Activated T-cell treated with anti-CD3 and anti-CD28 coated beads, Interleukin-2, amount 50 U/mL, for 72 hours (primary cell): ENCODE measurements at places on chromosomes 1 and 21.

DNA sequence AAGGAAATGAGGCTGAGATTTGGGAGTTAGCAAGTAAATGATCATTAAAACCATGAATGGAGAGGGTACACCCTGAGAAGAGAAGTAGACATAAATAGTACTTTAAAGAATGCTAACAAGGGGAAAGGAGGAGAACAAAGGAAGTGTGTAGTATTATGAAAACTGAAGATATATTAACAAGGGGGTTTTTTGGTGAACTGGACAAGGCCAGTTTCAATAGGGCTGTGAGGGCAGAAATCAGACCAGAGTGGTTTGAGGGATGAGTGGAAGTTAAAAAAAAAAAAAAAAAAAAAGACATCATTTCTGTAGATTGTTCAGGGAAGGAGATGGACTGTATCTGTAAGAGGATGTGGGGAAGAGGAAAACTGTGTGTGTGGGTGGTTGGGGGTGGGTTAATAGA is 137.1 kb downstream of the PLA2G4A start:
- no peak for DNase-seq

GRCh38 chr1:169005776-169006175 is 100.7 kb upstream of the ATP1B1 start:
- no peak for DNase-seq

DNA sequence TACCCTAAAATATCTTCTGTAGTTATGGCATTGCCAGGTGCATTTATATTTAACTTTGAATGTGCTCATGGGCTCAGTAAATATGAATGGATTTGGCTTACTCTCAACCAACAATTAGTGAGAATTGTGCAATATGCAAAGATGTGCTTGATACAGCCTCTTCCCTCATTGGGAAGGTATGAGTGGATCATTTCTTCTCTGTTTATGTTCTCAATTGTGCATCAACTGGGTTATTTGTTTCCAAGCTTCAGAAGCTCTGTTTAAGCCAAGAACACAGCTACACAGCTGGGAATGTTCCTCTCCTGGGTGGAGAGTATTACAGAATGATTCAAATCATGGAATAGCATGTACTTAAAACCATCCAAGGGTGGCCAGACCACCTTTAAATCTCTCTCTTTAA is 17.6 kb upstream of the MAP1LC3C start:
- no peak for DNase-seq

GRCh38 chr1:92973203-92973897 is 12.1 kb upstream of the DIPK1A start:
- no peak for DNase-seq

- no peak for DNase-seq
Measured at GRCh38 chr1:1343811-1344421, 5.3 kb downstream of the DVL1 start.

GRCh38 chr1:147641291-147641690 is 29.0 kb downstream of the ACP6 start:
- DNase-seq, result no peak

DNA sequence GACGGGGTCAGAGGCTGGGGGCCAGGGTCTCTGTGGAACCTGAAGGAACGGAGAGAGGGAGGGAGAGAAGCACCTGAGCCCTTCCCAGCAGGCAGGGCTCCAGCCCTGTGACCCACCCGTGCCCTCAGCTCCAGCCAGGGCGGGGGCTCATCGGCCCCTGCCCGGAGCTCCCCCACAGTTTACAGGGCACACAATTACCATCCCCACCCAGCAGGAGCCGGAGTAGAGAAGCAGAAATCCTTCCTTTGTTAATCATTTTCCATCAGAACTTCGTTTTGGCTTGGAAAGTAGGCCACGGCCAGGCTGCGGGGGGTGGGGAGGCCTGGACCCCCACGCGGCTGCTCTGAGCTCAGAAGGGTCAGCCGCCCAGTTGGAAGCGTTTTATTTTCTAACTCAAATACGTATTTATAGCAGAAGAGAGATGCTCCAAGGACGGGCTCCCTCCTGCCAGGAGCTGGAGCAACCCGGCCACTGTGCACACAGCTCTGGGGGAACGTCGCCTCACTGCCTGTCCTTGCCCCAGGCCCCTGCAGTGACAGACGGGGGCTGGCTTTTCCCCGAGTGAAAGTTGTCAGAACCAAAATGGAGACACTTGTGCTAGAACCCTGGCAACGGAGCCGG is 42.7 kb upstream of the ADARB1 start:
- no peak for DNase-seq

- DNase-seq, result no peak
Measured at GRCh38 chr1:91744953-91745639, 140.9 kb downstream of the TGFBR3 start.

DNA sequence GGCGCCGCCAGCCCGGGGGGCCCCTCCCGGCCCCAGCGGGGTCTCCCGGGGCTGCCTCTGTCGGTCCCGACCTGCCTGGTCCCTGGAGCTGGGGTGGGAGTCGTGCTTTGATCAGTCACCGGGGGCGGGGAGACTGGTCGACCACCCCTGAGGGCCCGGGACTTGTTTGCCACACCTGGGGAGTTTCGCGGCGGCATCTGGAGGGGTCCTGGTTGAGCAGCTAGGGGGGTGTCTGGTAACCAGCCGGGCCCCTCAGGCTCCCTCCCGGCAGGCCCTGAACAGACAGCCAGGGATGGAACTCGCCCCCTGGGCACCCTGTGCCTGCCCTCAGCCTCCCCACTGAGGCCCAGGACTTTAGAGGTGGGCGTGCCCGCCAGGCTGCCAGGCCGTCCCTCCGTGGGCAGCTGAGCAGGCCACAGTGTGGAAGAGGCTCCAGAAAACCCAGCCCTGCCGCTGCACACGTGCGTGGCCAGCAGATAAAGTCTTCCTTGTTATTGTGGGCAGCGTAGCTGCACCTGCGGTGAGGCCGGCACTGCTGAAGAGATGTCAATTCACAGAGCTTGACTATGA is 13.3 kb upstream of the SAMD11 start:
- no peak for DNase-seq

- no peak for DNase-seq
Measured at GRCh38 chr1:11615090-11615489, 39.1 kb downstream of the FBXO2 start.

GRCh38 chr1:84247425-84248220 is 53.9 kb upstream of the SAMD13 start:
- no peak for DNase-seq

- no peak for DNase-seq
Measured at GRCh38 chr1:2855206-2856065, 53.9 kb upstream of the TTC34 start.

DNA sequence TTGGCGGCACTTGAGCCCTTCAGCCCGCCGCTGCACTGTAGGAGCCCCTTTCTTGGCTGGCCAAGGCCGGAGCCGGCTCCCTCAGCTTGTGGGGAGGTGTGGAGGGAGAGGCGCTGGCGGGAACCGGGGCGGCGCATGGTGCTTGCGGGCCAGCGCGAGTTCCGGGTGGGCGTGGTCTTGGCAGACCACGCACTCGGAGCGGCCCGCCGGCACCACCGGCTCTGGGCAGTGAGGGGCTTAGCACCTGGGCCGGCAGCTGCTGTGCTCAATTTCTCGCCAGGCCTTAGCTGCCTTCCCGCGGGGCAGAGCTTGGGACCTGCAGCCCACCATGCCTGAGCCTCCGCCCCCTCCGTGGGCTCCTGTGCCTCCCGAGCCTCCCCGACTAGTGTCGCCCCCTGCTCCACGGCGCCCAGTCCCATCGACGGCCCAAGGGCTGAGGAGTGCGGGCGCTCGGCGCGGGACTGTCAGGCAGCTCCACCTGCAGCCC is 673.7 kb upstream of the BRINP3 start:
- no peak for DNase-seq

DNA sequence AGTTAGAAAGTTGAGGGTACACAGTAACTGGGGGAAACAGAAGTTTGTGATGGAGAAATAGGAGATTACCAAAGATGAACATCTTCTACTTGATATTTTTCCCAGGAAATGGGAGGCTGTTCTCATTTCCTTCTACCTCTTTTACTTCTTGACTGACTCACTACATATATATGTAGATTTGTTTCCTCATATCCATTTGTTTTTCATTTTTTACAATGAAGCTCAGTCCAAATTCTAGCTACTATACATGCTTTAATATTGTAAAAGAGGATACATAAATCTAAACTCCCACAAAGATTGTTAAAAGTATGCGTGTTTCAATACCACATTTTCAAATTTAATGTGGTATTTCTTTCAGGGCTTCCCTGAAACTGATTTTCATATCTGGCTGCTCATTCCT is 366.6 kb upstream of the NCAM2 start:
- DNase-seq, result no peak

DNA sequence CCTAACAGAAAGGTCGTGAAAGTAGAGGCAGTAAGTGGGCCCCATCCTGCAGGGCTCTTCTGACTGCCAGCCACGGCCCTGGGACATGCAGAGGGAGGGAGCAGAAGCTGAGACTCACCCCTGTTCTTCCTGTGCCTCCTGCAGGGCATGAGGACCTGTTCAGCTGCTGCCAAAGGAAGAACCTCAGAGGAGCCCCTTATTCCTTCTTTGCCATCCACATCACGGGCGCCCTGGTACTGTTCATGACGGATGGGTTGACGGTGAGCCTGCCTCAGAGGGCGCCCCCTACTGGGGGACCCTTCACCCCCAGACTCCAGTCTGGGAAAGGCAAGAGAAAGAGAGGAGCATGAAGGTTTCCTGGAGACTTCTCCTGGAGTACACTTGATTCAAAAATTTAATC is 47.1 kb downstream of the ELK4 start:
- no peak for DNase-seq

DNA sequence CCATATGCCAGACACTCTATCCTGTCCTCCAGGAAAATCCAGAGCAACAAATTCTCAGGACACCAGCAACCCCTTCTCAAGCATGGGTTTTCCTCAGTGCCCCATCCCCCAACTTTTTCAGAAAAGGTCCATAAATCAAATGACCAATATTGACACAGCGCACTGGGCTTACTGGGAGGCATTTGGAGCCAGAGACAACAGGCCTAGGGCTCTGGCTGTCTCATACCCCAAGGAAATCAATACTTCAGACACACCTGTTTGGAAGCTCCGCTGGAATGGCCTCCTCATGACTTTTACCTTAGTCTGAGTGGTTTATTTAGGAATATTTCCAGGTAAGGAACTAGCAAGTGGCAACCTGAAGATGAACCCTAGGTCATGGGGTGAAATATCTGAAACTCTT is 66.9 kb upstream of the TNR start:
- no peak for DNase-seq

GRCh38 chr1:147475488-147475887 is 65.8 kb upstream of the BCL9 start:
- no peak for DNase-seq

GRCh38 chr1:18899363-18900049 is 2.8 kb downstream of the ALDH4A1 start:
- no peak for DNase-seq

- DNase-seq, result no peak
Measured at GRCh38 chr1:15959424-15959823, 16.5 kb downstream of the ZBTB17 start.

DNA sequence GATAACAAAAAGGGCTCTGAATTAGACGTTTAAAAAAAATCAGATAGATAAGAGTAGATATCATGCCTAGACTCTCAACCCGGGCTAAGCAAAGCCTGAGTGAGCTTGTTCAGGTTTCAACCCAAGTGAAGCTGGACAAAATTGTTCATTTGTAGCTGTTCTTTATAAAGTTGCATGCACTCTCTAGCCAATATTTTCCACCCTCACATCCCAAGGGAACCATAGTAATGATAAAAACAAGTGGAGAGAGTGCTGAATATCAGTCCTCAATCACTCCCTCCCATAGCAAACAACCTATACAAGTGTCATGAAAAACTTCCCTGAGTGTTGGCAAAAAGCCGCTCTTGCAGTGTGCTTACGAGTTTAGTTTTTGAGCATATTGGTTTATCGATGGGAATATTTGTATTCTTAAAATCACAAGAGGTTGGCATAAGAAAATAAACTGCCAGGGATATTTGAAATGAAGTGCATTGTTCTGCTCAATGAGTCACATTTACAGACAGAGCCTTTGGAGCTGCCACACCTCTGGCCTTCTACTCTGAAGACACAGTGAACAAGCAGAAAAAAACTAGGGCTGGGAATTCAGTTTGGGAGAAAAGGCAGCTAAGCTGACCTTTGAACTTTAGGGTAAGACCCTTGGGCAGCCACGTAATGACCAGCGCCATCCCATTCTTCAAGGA is 2.2 kb upstream of the CLCA2 start:
- no peak for DNase-seq

GRCh38 chr1:156616463-156616862 is 2.8 kb upstream of the HAPLN2 start:
- no peak for DNase-seq
